NCI-H2029 (cell line): ENCODE measurements at places on chromosomes 1 and 21.

GRCh38 chr1:201683397-201683796 lies 144.5 kb downstream of the NAV1 start:
- no peak for DNase-seq

DNA sequence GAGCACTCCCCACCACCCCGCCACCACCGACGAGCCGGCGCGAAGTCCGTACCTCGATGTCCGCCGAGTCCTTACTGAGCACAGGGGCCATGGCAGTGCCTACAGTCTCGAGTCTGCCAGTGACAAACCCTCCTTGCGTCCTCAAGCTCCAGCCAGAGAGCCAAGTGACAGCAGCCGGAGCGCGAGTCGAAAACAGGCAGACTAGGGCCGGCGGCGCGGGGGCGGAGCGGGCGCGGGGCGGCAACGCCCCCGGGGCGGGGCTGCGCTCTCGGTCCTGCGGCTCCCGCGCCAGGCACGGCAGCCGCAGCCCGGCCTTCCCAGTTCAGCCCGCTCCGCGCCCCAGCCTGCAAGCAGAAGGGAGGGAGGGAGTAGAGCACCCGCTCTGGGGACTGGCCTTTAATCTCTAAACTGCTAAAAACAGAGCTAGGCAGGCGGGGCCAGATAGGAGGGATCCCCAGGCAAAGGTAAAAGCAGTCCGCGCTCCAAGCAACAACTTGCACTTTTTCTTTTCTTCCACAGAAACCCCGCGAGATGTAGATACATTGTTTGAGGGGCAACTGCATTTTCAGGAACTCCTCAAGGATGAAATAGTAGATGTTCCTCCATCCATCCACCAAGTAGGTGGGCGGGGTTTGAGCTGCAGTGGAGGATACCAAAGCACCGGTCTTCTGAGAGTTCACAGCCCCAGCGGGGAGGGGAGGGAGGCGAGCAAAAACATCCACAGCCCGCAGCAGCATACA lies at the start of gene DPYD:
Gene DPYD, minus strand, starts transcription at position 203 of the 740 bp plus-strand sequence. Its CDS starts 112 bp downstream, at position 91.
- DNase-seq, result peak; percentile 69

GRCh38 chr1:228647523-228648444 lies 87.5 kb upstream of the RHOU start:
- DNase-seq, result peak; percentile 38

DNA sequence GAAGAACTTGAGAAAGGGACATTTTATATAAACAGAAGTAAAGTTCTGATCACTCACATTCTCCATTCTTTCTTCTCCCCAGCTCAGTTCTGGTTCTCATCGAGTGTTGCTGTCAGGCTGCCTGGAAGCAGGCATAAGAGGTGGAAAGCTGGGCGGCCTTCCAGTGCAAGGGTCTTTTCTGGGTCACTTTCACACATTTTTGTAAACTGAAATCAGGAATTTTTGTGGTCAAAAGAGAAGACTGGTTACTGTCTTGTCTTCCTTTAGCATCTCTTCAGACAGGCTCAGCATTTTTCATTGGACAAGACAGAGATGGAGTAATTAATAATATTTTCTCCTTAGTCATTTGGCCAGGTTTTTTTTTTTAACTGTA lies 93.7 kb downstream of the CTH start:
- DNase-seq, result no peak

GRCh38 chr1:8412183-8412831 lies 94.4 kb downstream of the SLC45A1 start:
- no peak for DNase-seq

DNA sequence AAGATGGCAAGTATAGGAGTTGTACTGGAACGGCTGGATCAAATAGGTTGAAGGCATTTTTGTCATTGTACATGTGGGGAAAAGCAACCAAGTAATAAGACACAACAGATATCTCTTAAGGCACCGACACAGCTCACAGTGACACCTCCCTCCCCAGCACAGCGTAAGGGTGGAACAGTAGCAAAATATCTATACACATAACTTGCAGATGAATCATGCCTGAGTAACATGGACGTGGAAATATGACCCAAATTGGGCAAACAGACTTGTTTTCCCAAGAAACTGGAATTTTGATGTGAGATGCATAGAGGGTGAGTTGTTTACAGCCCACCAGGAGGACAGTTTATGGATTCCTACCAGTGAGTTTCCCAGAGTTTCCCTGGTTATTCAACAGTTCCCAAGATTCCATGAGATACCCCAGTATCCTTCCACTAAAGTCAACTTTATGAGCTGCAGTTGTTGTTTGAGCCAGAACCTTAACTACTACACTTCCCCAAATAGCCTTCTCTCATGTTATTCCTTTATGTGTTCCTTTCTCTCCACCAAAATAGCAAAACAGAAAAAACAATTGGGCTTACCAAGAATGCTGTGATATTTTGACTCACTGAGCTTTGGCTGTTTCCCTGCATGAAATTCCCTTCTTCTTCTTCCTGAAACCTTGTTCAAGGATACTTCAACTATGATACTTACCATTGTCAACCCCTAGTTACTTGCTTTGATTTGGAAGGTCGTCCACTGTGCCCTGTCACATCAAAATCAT lies 7.1 kb upstream of the DR1 start:
- no peak for DNase-seq

GRCh38 chr1:168921629-168922028 lies 184.9 kb upstream of the ATP1B1 start:
- no peak for DNase-seq

GRCh38 chr21:42026082-42026435 lies 15.9 kb upstream of the ZBTB21 start:
- no peak for DNase-seq

DNA sequence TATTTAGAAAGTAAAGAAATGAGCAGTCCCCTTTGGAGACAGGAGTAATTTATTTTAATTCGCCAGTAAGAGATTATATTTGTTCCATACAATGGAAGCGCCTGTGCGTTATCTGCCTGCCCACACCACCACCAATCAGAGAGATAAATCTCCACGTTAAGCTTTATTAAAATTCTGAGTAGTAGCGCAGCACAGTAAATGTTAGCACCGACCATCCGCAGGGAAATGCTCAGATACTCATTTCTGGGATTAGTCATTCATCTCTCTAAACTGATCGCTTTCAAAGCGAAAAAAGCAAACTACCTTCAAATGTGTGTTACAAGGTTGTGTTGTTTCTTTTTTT lies 1.2 kb downstream of the ETS2 start:
- no peak for DNase-seq

DNA sequence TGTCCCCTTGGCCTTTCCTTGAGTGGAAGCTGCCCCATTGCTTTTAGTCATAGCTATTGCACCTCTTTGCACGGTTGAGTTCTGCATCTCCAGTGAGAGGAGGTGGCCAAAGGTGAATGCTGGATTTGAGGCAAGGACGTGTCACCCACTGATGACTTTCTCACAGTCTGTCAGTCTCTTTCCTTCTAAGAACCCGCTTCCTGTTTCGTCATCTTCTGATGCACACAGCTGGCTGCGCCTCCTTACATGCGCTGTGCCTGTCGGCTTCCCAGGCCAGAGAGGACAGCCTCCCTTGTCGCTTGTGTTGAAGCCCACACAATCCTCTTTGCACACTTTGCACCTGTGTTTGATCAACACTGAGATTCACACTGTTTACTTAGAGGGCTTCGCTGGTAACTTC lies 41.8 kb upstream of the PWP2 start:
- DNase-seq, result peak; percentile 6

DNA sequence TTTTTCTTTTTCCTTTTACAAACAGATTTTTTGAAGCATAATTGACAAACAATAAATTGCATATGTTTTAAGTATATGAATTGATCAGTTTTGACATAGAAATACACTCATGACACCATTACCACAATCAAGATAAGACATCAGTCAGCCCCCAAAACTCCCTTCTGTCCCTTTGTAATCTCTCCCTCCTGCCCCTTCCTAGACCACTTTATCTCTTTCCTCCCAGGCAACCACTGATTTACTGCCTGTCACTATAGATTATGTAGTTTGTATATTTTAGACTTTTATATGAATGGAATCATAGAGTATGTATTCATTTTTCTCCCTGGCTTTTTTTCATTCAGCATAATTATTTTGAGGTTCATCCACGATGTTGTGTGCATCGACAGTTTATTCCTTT lies 6.9 kb upstream of the SYT14 start:
- no peak for DNase-seq

DNA sequence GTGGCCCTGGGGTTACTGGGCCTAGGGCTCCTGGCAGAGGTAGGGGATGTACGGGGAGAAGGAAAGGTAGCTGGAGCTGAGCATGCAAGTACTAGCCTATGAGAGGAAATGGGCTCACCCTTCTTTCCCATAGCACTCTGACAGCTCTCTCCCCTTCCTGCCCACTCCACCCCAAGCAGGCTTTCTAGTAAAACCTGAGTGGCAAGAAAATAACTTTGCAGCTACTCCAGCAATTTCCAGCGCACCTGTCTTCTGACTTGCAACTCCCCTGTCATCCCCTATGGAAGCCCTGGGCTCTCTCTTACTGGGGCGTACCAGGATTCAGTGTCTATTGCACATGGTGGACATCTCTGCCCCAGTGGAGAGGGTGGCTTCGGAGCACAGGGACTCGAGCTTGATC lies 6.7 kb upstream of the IVL start:
- no peak for DNase-seq

DNA sequence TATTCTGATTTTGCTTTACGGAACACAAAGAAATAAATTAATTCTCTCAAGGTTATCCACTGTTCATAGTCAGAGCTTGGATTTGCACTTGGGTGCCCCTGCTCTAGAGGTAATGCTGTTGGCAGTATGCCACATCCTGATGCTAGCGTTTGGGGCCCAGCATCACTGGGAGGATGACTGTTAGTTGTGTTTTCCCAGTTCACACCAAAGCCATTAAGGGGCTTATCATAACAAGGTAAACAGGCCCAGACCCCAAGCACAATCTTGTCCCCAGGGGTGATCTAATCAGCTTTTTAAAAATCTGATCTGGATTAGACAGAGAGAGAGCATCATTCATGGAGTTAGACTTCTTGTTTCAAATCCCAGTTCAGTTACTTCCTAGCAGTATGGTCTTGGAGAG lies 60.2 kb upstream of the PBX1 start:
- DNase-seq, result no peak

GRCh38 chr1:165631342-165632151 lies 513 bp downstream of the MGST3 start:
- DNase-seq, result no peak

GRCh38 chr1:69076631-69077030 lies 491.1 kb upstream of the LRRC7 start:
- no peak for DNase-seq

DNA sequence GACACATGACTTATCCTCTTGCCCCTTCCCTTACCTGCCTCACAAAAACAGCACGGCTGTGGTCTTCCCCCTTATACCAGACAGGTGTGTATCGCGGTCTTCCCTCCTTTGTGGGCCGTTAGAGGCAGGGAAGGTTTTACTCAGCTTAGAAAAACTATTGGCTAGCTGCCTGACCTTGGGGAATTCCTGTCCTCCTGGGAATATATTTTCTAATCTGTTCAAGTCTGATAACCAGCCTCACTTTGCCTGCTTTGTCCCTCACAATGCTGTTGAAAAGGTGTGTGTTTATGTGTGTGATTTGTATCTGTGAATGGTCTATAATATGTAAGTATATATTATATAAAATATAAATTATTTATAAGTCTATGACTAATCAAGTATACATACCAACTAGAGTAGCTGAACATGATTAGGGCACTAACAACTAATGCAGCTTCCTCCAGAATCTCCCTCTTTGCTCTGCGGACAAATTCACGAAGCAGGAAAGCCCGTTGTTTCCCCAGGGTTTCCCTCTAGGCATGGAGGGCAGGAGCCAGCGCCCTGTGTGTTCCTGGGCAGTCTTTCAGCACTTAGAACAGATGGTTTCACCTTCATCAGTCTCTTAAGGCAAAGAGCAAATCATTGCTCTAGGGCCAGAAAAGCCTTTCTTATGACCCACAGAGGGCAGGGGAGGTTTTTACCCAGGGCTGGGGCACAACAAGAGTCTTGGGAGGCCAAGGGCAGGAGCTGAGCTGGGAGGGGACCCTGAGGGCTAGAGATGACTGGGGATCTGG lies 25.6 kb downstream of the SLC26A9 start:
- DNase-seq, result no peak

DNA sequence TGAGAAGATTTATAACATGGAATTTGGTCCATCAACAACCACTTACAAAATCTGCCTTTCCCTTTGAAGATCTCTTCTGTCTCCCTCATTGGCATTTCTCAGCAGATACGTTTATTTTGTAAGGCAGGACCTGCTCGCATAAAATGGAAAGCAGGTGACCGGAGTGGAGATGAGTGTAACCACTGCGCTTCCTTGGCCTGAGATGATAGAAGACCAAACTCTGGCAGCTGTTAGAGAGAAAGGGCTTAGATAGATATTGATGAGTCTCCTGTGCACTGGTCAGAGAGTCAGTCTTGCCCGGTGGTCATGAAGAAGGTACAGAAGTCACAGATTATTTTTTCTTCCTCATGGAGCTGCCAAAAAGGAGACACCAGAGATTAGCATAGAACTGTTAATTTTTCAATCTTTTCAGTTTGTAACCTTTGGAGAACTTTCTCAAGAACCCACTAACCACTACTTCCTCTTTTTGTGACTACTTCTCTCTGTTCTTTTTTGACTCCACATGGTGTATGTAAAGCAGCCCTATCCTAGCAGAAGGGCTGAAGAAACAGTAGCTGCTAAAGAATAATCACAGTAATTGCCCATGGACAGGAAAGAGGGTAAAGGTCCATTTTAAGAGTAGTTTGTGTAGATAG lies 47.6 kb downstream of the FCRL3 start:
- no peak for DNase-seq

DNA sequence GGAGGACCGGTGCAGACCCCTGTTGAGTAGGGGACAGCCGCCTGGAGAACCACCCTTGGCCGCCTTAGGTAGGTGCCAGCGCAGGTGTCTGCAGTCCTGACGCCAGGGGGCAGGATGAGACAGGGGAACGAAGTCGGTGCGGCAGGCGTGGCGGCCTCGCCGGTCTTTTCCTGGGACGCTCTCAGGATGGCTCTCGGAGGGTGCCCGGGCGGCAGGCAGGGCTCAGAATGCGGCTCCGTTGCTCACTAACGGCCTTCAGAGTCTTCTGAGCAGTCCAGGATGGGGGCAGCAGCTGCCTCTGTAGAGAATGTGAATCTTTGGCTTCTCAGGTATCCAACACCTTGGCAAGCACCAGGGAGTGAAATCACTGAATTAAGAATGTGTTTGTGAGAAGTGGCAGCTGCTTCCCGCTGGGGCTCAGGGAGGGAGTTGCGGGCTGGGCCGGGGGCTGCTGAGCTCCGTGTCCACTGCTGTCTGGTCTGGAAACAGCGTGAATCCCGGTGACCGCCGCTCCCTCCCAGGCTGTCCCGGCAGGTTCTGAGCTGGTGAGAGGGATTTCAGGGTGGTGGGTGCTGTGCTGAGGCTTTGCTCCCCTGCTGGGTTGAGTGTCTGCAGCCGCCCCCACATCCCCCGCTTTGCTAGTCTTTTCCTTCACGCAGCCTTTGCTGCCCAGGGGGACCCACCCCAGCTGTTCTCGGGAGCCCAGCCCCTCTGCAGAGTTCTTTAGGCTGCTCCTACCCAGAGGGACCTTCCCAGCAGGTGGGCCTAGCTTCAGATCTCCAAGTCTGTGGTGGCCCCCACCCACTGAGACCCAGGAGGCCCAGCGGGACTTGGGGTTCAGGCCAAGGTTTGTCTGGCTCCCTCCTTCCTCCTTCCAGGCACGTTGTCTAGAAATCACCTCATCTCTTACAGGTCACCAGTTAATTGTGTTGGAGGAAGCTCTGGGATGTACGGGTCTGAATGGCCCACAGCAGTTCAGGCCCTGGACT lies 11.1 kb upstream of the C1orf174 start:
- no peak for DNase-seq
